ENCODE measurements at places on chromosomes 6 and 20.

- peak; percentile 42 for DNase-seq
Observed at GRCh38 chr6:13924146-13924948, 405 bp upstream of the RNF182 start.

DNA sequence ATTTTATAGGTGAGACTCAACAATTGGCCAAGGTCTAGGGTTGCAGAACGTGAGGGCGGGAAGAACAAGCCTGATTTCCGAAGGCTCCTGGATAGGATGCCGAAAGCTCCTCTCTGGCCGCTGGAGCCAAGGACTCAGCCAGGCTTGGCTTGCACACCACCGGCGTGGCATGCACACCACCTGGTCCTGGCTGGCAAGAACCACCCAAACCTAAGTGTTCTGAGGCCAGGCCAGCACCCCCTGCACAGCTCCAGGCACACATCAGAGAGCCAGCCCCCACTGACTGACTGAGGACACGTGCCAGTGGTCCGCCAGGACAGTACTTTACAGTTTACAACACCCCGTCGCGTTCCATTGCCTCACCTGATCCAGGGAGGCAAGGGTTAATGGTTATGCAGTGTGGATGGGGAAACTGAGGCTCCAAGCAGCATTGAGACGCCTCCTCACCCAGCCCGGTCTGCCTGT, 414 bp downstream of the TGM2 start:
- no peak for DNase-seq

- DNase-seq = no peak
Observed at GRCh38 chr20:61628480-61628879, 376.4 kb downstream of the CDH4 start.

DNA sequence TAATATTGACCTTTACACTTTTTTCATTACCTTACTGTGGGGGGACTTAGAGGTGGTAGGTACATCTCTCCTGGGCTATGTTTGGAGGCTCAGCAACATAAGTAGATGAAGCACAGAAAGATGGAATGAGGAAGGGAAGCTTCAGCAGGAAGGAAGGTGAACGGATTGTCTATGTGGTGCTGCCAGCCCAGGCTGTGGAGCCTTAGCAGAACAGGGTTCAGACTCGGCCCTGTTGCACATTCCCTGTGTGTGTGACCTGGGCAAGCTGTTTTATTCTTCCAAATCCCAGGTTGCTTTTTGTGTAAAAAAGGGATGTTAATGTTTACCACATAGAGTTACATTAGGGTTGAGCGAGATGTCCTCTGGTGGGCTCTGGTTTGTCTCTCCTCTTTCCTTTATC, 41.2 kb downstream of the ANKS1A start:
- no peak for DNase-seq

DNA sequence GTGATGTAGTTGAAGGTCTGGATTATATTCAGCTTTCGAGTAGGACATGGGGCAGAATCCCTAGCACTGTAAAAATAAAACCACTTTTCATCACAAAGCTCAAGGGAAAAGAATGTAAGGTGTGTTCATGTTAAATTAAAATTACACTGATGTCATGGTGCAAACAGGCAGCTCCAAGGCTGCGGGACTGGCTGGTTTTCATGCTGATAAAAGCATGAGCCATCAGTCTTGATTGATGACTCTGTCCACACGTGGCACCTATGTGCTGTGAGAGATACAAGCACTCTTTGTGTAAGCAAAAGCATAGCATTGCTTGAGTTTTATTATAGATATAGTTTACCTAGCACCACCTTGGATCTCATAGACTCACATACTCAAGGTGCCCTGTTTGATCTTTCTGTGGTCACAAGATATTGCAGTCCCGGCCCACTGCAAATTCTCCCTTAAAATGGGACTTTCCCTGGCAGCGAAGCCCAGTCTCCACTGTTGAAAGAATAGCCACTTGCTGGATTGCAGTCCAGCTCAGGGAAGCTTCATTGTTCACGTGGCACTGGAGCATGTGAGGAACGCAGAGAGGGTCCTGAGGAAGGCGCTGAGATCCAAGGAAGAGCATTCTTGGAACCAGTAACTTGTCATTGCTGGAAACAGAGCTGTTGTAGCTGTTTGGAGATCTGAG, 90.6 kb downstream of the TIAM2 start:
- DNase-seq = no peak

DNA sequence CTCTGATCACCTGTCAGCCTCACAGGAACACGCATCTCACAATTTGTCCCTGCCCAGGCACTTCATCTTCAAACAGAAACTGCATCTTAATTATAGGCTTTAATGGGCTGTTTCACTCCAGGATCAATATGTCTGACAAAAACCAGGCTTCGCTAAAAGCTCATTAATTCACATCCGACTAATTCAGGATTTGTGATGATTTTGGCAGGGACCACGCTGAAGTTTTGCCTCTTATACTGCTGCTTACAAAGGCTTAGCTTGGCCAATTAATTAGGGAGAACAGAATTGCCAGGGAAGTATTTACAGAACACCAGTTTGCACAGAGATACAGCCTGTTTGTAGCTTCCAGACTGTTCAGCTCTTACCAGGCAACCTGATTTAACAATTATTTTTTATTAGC, 541.0 kb upstream of the SPTLC3 start:
- no peak for DNase-seq

DNA sequence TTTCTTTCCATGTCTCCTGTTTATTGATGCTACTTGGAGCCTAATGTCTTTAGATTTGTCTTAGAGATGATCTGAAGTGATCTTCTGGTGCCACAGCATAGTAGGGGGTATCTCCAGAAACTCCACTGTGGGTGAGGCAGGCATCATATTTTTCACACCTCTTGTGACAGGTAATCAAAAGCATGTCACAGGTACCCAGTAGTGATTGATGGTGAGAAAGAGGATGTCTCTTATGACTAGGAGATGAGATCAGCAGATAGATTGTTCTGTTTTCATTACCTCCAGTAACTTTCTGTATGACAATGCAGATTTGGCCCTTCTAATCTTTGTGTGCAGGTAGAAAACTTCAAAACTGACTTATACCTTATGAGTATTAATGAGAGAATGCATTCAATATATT, 13.5 kb downstream of the NCOA7 start:
- DNase-seq = no peak

- no peak for DNase-seq
Observed at GRCh38 chr20:37877832-37878772, 24.8 kb upstream of the VSTM2L start.

DNA sequence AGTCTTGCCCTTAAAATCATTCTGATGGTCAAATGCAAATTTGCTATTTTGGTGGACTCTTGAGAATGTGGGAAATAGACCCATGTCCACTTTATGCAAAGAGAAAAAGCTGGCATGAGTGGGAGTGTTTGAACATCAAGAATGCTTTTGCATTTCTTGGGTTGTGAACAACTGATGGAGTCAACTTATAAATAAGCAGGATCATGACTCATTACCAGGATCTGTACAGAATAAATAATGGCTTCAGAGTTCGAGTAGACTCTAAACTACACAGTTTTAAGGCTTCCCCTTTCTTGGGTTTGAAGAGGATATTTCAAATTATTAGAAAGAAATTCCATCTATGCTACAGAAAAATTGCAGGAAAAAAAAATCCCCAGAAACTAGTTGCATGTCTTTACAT, 195.5 kb downstream of the EYA4 start:
- no peak for DNase-seq

GRCh38 chr6:167020206-167020605, 21.0 kb downstream of the CEP43 start:
- DNase-seq = no peak

GRCh38 chr20:17381724-17382123, 149.5 kb downstream of the BFSP1 start:
- DNase-seq = no peak

DNA sequence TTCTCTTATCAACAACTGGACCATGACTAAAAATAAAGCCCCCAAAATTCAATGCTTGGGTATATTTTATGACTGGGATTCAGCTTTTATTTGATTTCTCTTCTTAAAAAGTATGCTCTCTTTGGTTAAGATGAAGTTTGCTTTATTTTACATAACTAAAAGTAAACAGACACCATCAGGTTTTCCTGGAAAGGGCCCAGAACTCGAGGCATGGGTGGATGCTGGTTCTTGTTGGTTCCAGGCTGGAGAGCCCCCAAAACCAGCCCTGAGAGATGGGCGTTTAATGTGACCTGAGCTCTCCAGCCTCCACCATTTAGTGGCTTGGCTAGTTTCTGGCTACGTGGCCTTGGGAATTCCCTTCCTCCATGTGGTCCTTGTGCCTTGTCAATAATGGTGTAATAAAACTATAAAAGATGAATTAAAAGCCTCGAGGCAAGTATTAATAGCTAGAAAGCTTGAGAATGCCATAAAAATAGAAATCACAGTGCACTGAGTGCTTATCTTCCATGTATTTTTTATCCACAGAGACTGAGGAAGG, 34.1 kb downstream of the BANF2 start:
- no peak for DNase-seq

DNA sequence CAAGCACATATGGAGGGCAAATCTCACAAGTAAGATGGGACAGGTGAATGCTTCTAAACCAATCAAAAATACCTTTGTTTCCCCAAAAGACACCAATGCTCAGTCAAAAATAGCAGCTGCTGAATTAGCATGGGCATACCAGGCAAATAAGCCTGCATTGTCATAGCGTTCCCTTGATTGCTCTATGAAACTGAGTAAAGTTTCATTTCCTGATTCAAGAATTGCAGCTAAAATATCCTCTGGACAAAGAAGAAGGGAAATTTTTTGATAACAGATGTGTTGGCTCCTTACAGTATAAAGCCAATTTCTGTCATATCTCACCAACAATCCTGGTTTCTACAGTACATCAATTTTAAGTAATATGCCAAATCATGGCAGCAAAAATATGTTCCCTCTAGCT, 3.3 kb upstream of the TMEM14A start:
- DNase-seq = no peak

DNA sequence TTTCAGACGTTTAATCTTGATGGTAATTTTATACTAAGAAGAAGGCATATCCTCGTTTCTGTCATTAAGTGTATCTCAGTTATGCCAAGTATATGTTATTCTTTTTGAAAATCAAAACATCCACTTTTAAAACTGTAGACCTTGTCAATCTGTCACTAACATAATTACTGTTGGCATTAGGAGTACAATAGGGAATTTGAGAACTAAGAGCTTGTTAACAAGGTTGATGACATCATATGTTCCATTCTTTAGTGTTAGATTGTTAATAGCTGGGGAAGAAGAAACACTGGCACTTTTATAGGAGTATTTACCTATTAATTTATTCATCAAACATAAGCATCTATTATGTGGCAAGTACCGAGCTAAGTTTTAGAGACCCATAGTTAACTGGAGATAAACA, 76.2 kb downstream of the MAP3K4 start:
- DNase-seq = no peak

GRCh38 chr20:37192137-37192854, 12.9 kb upstream of the MROH8 start:
- peak; percentile 62 for DNase-seq
